NCI-H1105 treated with DMSO at 0.1 percent for 48 hours (cell line): ENCODE measurements at places on chromosomes 13 and 19.

DNA sequence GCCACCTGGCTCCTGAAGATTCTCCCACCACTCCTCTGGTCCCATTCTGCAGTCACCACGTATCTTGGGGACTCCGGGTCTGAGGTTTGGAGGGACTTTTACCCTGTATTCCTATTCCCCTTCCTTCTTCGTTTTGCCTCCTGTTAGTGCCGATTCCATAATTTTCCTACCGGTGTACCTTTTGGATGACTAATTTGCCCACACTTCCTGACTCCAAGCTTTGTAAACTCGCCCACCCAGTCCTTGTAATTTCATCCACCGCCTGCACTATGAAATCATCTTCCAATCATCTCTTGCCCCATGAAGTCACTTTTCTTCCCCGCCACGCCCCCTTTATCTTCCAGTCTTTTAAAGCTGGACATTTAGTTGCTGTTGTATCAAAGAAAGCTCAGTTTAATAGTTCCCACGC, 572 bp downstream of the UCHL3 start:
- peak; percentile 20 for DNase-seq

DNA sequence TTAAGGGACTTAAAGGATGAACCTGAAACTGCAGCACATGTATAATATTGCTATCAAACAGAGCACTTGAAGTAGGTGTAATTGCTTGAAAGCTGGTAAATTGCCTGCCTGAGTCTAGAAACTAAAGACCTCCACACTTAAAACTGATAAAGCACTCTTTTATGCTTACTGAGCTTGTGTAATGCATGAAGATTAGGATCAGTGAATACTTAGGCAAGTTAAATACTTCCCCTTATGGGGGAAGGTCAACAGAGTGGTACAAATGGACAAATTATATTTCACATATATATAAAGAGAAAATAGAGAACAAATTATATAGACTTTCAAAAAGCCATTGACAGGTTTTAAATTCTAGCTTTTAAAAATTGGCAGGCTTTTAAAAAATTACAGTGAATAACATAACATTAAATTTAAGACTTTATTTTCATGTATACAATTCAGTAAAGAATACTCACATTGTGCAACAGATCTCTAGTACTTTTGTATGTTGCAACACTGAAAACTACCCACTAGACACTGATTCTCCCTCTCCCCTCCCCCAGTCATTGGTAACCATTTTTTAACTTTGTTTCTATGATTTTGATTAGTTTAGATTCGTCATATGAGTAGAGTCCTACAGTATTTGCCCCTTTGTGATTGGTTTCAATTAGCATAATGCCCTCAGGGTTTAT, 23.9 kb downstream of the PIBF1 start:
- no peak for DNase-seq

DNA sequence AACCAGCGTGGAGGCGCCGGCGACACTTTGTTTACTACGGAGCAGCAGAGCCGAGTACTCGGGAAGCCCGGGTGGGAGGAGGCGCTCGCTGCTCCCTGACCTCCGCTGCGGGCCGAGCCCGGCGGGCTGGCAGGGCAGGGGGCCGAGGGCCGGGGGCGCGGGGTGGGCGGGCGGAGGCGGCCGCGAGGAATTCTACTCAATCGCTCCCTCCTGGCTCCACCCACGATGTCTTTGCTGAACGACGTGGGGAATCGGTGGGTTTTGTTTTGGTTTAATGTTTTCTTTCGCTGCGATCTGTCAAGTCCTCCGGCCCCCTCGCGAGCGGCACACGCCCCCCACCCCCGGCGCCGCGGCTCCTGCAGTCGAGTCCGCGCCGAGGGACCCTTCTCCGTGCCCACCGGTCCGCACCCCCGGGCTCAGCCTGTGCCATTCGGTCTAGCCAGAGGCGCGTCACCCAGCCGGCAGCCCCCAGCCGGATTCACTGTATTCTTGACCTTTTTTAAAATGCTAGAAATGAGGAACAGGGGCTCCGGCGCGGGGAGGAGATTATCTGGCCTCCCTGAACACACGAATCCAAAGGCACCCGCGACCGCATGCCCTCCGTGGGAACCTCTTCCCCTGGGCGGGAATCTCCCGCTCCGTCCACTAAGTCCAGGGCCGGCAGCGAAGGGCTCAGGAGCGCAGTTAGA, 636 bp upstream of the FOXO1 start:
- peak; percentile 22 for DNase-seq

DNA sequence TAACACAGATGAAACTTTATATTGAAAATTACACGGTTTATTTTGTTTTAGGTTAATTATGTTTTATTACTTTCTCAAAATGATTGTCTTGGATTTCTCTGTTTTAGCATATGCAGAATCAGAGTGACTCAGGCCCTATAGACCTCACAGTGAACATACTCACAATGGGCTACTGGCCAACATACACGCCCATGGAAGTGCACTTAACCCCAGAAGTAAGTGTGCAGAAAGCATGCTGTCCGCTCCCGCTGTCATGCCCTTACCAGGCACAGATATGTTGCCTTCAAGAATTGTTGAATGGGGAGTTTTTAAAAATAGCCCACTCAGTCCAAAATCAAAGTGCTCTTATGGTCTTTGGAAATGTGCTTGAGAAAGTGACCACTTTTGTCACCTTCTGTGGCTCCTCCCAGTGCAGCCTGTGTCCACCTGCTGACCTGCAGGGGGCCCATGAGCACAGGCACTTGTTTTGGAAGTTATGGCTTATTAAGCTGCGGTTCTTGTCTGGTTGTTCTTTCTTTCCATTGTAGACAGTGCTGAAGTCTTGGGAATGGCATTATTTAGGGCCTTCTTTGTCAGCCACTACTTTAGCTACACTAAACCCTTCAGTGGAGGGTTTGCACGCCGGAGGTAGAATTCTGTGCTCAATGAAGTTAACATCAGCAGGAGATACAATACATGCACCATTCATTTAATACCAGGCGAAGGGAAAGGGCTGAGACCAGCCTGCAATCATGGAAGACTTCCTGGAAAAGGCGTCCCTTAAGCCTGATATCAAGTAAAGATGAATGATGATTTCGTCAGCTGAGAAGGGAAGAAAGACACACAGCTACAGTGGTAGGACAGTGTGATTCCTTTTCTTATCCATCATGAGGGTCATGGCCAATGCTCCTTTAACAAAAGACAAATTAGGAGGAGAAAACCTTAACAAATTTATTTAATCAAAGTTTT, 36.7 kb downstream of the CUL4A start:
- no peak for DNase-seq

- DNase-seq, result no peak
Observed at GRCh38 chr13:32581177-32581786, 5.0 kb upstream of the PDS5B start.

DNA sequence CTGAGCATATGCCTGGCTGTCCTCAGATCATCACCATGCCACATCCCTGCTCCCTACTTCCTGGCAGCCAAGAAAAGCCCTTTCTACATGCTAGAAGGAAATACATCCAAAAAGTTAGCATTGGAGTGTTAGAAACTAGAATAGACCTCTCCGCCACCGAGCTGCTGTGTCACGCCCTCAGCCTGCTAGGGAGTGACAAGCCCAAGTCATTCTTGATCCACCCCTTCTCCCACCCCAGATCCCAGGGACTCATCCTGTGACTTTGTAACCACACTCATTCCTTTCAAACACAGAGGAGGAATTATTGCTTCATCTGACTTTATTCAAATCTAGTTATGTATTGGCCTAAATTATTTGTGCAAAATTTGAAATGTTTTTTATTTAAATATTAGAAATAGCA, 45.3 kb downstream of the POLR1D start:
- DNase-seq, result no peak

DNA sequence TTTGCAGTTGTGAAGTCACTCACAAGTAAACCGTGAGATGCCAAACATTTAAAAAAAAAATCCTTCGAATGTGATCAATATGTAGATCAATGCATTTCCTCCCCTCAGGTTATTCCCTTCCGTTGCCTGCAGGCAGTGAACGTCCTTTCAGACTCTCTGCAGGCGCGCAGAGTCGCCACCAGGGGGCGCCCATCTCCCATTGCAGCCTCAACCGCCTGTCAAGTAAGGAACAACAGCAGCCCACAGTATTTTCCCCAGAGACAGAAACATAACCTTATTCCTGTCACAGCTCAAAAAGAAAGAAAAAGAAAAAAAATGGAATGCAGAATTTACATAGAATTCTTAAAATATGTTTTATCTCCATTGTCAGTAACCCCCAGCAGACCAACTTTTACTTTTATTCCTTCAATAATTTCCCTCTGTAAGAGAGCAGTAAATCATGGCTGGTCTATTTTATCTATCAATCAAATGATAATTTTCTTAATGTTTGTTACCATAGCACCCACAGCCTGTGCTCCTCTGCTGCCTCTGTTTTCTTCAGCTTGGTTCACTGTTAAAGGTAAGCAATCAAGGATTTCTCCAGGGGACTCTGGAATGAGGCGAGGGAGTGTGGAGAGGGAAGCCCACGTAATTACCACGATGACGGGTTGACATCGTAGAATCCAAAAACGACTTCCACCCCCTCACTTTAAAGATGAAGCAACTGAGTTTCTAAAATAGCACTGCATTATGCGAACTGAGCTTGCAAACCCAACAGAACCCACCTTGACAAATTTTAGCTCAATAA, 637.6 kb upstream of the ARGLU1 start:
- DNase-seq, result peak; percentile 88
